ENCODE measurements at places on chromosomes 6 and 20.

- no peak for DNase-seq
Measured at GRCh38 chr6:166041277-166041676, 126.4 kb downstream of the TBXT start.

DNA sequence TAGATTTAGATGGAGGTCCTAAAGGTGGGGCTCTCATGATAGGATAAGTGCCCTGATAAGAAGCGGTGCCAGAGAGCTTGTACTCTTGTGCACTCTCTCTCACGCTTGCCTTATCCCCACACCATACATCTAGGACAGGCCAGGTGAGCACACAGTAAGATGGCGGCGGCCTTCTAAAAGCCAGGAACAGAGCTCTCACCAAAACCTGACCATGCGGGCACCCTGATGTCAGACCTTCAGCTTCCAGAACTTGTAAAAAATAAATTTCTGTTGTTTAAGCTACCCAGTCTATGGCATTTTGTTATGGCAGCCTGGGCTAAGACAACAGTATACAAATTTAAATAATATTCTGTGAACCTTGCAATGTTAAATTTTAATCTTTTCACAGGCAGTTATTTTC lies 40.8 kb upstream of the CALHM6 start:
- no peak for DNase-seq

DNA sequence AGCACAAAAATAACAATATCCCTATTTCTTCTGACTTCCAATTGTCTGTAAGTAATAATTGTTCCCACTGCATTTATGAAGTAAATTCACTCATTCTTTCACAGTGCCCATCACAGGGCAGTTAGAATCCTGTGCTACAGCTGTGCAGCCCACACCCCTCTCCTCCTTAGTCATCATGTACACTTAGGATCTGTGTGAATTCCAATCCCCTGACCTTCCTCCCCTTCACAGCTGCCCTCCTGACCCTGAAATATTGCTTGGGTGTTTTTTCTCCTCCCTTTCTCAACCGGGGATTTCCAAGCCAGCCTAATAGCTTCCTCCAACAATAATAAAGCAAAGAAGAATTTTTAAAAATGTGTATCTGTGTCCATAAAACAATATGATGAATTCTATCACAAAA lies 91.5 kb upstream of the BEND6 start:
- no peak for DNase-seq

DNA sequence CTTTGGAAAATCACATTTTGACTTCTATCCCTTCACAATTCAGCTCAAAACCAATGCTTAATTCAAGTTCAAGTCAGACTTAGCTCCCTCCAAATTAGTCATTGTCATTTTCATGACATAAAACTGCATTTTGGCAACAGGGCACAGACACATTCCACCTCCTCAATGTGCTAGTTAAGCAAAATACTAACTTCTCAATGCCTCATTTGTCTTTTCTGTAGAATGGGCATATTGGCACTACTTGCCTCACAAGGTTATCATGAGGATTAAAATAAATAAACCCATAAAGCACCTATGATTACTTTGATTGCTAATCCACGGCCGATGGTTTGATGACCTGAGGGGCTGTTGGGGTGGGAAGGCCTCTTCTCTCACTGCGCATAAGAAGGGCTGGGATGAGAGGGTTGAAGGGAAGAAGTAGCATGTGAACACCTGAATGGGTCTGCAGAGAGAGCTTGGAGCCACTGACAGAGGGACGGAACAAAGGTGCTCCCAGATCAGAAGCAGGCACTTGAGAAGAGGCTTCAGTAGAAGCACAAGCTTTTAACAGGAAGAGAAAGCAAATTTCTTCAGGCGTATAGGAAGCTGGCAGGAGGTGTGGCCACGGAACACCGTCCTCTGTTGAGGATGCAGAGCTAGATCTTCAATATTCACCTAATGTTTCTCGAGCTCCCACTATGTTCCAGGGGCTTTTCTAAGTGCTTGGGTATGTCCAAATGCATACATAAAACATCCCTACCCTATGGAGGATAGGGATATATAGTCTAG lies 11.7 kb upstream of the TBC1D7 start:
- no peak for DNase-seq

DNA sequence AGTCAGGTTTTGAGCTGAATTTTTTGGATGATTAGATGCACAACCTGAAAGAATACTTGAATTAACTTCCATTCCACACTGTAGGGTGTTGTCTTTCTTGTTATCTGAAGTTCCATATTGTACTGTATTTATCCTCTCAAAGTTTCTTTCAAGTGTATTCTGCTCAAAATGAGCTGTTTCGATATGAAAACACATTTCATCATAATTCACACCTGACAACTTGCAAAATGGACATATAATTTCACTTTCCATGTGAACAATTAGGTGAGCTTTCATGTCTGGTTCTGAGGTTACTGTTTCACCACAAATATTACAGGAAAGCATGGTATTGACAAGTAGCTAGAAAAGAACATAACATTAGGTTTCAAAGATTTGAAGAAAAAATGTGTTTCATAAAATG lies 1.7 kb downstream of the ZUP1 start:
- no peak for DNase-seq

DNA sequence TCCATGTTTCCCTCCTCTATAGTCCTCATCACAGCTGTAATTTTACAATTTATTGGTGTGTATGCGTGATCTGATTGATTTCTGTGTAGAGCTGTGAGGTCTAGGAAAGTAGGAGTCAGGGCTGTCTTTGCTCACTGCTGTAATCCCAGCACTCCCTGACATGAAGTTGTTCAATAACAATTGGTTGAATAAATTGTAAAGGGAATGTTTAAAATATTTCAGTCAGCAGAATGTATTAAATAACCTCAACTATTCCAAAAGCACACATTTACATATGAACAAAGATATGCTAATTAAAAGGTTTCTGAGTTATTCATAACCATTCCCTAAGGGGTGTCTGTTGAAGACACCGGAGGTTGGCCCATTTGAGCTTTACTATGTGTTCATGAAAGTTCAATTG lies 31.5 kb downstream of the NOX3 start:
- DNase-seq, result no peak

GRCh38 chr6:11978169-11978987 lies 33.7 kb upstream of the HIVEP1 start:
- DNase-seq, result peak; percentile 3
